ENCODE measurements at places on chromosomes 12 and 14.
A peak's percentile ranks its signal among the peaks of the same experiment; 100 is the strongest.

DNA sequence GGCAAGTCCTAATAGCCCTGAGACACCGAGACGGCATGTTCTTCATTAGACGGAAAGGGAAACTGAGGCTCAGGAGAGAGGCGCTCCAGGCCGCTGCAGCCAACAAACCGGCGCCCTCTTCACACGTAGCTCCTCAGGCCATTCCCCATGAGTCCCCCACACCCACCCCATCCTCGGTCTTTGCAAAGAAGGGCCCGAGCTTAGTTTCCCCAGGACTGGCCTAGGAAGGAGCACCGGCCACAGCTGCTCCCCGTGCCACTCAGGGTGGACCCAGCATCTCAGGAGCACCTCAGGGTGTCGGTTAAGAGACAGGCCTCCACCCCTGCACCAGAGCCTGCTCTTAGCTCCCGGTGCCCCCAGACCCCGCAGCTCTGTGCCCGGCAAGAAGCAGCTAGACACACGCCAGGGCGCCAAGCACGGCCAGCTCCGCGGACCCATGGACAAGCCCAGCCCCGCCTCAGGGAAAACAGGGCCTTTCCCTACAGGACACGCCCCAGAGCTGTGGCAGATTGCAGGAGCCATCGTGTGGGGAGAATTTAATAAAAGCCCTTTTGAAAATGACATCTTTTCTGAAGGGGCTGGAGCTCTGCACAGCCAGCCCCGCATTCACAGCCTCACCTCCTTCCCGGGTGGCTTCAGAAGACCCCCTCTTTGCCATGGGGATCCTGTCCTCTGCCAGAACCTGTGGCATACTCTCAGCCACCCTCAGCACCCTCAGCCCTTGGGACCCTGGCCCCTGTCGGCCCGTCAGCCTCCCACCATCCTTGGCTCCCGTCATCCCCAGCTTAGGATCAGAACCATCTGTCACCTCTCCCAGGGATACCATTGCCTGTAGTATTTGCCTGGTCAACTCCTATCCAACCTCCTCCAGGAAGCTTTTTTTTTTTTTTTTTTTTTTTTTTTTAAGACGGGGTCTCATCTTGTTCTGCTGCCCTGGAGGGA, 59.7 kb downstream of the LGMN start:
- no peak for DNase-seq

DNA sequence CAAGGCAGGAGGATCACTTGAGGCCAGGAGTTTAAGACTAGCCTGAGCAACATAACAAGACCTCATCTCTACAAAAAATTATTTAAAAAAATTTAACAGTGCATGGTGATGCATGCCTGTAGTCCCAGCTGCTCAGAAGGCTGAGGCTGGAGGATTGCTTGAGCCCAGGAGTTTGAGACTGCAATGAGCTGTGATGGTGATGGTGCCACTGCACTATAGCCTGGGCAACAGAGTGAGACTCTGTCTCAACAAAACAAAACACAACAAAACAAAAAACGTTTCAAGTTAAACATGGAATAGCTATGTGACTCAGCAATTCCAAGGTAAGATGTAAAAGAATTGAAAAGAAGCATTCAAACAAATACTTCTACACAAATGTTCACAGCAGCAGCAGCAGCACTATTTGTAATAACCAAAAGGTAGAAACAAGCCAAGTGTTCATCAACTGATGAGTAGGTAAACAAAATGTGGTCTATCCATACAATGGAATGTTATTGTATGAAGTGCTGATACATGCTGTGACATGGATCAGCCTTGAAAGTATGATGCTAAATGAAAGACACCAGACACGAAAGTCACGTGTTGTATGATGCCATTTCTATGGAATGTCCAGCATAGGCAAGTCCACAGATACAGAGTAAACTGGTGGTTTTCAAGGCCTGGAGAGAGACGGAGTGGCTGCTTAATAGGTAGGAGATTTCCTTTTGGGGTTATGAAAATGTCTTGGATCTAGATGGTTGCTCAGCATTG, 31.4 kb downstream of the CFAP251 start:
- no peak for DNase-seq

GRCh38 chr12:46246021-46246700, 22.7 kb downstream of the SLC38A1 start:
- peak; percentile 16 for DNase-seq

DNA sequence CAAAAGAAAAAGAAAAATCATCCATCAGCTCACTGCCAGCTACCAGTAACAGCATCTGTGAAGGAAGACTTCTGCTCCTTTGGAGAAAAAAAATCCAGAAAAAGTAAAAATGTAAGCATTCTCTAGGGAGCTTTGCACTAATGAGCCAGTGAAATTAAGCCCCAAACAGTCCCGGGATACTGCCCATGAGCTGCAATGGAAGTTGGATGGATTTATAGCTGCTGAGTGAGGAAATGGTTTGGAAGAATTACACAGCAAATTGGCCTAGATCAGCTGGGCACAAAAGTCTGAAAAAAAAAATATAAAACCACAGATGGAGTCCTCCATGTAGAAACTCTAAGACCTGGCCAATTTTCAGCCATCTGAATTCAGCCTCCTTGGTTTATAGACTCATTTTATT, 462.9 kb upstream of the USP15 start:
- no peak for DNase-seq

- peak; percentile 70 for DNase-seq
Measured at GRCh38 chr14:92692822-92693226, 55.6 kb downstream of the LGMN start.

DNA sequence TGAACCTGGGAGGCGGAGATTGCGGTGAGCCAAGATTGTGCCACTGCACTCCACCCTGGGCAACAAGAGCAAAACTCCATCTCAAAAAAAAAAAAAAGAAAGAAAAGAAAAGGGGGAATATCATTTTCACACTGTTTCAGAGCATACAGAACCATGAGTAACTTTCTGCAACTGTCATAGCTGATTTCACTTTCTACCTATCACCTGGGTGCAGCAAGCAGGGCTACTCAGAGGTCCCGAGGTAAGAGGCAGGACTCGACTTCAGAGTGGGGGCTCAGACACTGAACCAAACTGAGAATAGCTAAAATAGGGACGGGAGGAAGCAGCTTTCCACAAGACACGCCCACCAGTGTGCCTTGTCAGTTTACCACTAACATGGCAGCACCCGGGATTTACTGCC, 29.8 kb downstream of the OR10P1 start:
- no peak for DNase-seq

- no peak for DNase-seq
Measured at GRCh38 chr14:71550367-71550766, 381.9 kb upstream of the RGS6 start.

DNA sequence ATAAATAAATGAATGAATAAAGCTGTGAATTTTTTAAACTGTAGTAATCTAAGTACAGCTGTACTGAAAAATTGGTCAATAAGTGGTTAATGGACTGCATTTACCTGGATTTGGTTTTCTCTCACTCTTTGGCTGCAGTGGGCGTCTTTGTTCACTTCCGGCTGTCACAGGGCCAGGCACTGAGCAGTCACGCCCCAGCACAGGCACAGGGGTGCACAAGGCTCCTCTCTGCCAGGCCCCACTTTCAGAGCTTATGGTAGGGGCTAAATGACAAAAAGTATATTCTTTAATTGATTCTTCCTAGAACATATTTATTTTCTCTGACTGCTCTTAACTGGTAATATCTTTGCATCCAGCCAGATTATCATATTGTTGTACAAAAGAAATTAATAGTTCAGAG, 70.6 kb upstream of the DYNC1H1 start:
- no peak for DNase-seq

DNA sequence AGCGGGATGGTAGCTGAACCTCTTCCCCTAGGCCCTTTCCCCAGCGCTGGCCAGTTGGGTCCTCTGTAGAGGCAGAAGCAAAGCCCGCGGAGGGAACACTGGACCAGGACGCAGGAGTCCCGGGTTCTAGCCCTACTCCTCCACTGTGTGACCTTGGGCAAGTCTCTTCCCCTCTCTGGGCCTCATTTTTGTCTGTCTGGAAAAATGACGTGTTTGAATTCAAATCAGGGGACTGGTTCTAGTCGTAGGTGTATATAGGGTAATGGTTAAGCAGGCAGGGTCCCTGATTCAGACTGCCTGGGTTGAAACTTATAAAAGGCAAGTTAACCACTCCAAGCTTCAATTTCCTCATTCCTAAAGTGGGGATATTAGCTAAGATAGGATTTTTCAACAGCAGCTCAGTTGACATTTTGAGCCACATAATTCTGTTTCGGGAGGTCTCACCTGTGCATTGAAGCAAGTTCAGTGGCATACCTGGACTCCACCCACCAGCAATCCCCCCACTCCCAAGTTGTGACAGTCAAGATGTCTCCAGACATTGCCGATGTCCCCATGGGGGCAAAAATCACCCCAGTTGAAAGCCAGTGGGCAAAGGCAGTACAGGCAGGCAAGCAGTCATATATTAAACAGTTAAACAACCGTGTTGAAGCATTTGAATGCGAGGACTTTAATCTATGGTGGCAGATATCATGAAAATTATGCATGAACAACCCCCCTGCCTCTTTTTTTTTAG, 899 bp downstream of the TPCN1 start:
- DNase-seq, result peak; percentile 22

GRCh38 chr14:64997108-64997794, 10.6 kb downstream of the FNTB start:
- DNase-seq, result peak; percentile 36

DNA sequence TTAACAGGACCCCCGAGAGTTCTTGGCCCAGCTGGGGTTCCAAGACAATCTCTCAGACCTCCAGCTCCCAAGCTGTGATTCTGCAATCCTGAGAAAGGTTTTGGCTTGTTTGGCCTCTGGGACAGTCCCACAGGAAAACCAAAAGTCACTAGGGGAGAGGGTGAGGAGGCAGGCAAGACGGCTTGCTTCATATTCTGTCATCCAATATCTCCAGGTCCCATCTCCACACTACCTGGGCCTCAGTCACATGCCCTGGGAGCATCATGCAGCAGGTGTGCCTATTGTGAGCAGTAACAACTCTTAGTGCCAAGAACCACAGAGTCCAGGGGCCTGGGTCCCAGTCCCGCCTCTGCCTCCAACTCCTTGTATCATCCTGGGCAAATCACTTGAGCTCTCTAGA, 1.7 kb downstream of the KRT79 start:
- DNase-seq, result no peak

GRCh38 chr14:23572524-23572828, 4.9 kb upstream of the AP1G2 start:
- no peak for DNase-seq

DNA sequence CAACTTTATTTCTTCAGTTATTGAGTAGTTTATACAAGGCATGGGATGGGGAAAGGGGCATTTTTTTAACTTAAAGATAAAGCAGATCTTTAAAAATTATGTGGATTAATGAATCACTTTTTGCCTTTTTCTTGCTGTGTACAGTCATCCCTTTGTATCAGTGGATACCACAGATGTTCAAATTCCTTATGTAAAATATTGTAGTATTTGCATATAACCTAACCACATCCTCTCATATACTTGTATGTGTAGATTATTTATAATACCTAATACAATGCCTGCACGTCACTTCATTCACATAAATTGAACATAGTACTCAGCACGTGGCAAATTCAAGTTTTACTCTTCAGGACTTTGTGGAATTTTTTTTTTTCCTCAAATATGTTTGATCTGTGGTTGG, 66.5 kb upstream of the MON2 start:
- no peak for DNase-seq

GRCh38 chr12:53255996-53256395, 12.1 kb upstream of the ESPL1 start:
- DNase-seq, result no peak

- DNase-seq, result no peak
Measured at GRCh38 chr12:126483145-126484068, 1418.2 kb downstream of the AACS start.

DNA sequence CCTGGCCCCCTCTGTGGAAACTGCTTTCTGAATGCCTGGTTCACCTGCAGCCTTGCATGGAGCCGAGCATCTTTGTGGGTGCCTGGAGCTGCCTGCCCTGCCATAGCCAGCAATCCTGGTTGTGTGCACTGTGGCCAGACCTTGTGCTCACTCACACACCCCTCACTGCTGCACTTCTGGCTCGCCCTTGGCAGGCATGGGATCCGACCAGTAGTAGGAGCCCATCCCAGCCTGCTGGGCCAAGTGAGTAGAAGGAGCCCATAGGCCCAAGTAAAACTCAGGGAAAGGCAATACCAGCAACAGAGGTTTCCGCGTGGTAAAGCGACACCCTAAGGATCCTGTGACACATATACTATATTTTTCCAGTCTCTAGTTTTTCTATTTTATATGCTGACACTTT, 270.0 kb upstream of the NAV3 start:
- DNase-seq, result no peak

DNA sequence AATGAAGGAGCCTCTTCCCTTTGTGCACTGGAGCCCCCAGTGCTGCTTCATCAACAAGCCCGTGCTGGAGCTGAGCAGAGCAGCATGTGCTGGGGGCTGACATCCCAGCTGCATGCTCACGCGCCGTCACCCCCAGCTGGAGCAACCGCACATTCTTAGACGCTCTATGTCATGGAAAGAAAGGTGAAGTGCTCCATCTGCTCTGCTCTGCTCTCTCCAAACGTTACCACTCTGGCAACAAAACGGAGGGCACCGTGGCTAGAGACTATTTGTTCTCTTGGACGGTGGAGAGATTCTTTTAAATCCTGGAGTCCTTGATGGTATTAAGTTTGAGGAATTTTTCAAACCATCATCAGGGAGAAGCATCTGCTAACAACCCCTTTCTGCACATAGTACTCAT, 208.4 kb downstream of the C12orf75 start:
- no peak for DNase-seq

DNA sequence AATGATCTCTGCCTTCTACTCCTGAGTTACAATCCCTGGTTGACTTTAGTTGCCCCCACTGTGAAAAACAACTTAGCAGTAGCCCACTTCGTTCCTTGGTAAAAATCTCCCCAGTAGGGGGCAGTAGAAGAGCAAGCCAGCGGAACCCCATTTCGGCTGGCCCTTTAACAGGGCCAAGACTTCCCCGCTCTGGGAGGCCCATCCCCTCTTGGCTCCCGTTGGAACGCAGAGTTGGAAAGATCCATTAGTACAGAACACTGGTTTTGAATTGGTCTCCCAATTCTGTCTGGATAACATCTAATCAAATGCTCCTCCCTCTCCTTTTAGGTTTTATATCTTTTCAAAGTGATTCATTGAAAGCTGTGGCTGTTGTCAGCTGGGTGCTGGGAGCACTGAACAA, 1133.3 kb downstream of the BCL11B start:
- DNase-seq, result peak; percentile 79

DNA sequence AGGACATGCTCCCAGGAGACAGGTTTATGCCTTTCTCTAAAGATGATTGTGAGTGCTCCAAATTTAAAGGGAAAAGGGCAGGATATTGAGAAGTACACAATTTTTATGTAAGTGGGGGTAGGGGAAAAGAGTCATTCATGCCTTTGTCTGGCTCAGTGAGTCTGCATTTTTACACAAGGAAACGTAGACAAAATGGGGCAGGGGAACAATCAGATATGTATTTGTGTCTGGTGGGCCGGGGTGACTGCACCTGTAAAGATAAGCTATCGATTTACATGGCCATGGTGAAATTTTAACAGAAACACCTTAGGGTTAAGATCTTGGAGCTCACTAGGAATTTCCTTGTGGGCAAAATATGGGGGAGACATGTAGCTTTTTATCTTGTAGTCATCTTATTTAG, 123.6 kb downstream of the VRK1 start:
- DNase-seq, result no peak

- no peak for DNase-seq
Measured at GRCh38 chr12:78712834-78713481, 151.6 kb upstream of the SYT1 start.

- DNase-seq, result no peak
Measured at GRCh38 chr14:102248121-102248520, 56.8 kb downstream of the MOK start.

- DNase-seq, result no peak
Measured at GRCh38 chr14:22434901-22435550, 154.0 kb downstream of the DAD1 start.

All from CD4-positive, alpha-beta T cell treated with Interleukin-17A for 4 hours (primary cell).